ENCODE measurements at places on chromosomes 12 and 14.

GRCh38 chr14:100476012-100476822 lies 111.0 kb downstream of the BEGAIN start:
- peaks cover 3% of the 10 kb centered on the region for H3K4me1 ChIP-seq
- H3K27ac ChIP-seq = no peak overlapping the region
- no peak for DNase-seq
- no peaks in the 10 kb centered on the region for H3K36me3 ChIP-seq

GRCh38 chr12:98275131-98275475 lies 240.3 kb upstream of the TMPO start:
- no peak for DNase-seq
- H3K4me3 ChIP-seq = no peak overlapping the region
- no peak overlapping the region for H3K27ac ChIP-seq
- H3K4me1 ChIP-seq = no peaks in the 10 kb centered on the region

DNA sequence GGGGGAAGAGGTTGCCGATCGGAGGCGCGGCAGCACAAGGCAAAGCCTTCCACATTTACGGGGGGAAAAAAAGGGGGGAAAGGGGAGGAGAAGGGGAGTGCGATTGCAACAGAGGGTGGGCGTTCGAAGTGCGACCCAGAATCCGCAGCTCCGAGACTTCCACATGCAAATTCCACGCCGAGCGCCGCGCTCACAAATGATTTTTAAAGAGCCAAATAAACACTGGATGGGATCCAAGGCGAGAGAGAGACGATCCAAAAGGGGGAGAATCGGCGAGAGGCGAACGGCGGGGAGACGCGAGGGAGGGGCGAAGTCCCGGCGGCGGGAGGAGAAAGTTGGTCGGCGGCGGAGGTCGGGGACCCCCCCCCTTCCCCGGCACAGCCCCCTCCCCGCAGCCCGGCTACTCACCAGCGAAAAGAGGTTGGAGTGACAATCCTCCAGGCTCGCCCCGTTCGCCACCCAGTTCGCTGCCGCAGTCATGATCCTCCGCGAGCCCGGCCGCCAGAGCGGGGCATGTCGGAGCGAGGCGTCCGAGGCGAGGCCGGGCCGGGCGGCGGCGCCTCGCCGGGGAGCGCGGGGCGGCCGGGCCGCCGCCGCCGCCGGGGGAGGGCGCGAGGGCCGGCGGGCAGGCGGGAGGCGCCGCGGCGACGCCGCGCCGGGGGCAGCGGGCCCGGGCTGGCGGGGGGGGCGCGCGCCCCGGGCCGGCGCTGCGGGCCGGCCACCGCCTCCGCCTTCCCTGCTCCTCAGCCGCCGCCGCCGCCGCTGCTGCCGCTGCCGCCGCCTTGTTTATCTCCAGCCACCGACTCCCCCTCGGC lies 634 bp downstream of the MED13L start:
- peaks cover 26% of the 10 kb centered on the region for H3K4me1 ChIP-seq
- H3K4me3 ChIP-seq = peak overlapping the region; percentile 85
- H3K27me3 ChIP-seq = no peaks in the 10 kb centered on the region
- H3K36me3 ChIP-seq = no peaks in the 10 kb centered on the region
- peak overlapping the region; percentile 100 for H3K27ac ChIP-seq
- peak; percentile 12 for DNase-seq

- no peaks in the 10 kb centered on the region for H3K4me1 ChIP-seq
- no peaks in the 10 kb centered on the region for H3K27me3 ChIP-seq
- no peak overlapping the region for H3K4me3 ChIP-seq
Observed at GRCh38 chr12:58463051-58463450, 457.3 kb downstream of the LRIG3 start.

DNA sequence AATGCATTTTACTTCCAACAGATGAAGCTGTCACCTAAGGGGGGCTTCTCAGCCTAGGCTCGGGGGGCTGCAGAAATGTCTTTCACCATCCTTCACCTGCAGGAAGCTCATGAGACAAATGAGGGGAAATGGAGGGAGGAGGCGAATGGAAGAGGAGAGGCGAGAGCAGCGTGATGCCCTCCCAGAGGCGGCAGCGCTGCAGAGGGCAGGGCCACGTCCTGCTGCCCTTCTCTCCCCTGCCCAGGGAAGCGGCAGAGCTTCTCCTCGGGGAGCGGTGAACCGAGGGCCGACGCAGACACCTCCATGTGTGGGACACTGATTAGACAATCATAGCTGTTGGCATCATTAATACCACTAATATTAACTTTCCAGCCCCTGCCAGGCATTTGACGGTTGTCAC lies 78.3 kb downstream of the SERPINA3 start:
- H3K27me3 ChIP-seq = no peaks in the 10 kb centered on the region
- no peak overlapping the region for H3K27ac ChIP-seq
- H3K36me3 ChIP-seq = no peaks in the 10 kb centered on the region

- H3K4me1 ChIP-seq = peaks cover 39% of the 10 kb centered on the region
- no peaks in the 10 kb centered on the region for H3K27me3 ChIP-seq
- no peaks in the 10 kb centered on the region for H3K36me3 ChIP-seq
- peak overlapping the region; percentile 9 for H3K27ac ChIP-seq
- peak; percentile 28 for DNase-seq
- H3K4me3 ChIP-seq = no peak overlapping the region
Observed at GRCh38 chr12:113208041-113208934, 13.0 kb upstream of the TPCN1 start.

GRCh38 chr12:71685312-71685906 lies 473 bp upstream of the TMEM19 start:
- peak overlapping the region; percentile 51 for H3K4me3 ChIP-seq
- H3K27ac ChIP-seq = peak overlapping the region; percentile 89
- H3K36me3 ChIP-seq = no peaks in the 10 kb centered on the region
- no peaks in the 10 kb centered on the region for H3K27me3 ChIP-seq
- no peak for DNase-seq
- H3K4me1 ChIP-seq = peaks cover 51% of the 10 kb centered on the region

- H3K4me3 ChIP-seq = no peak overlapping the region
- peak overlapping the region; percentile 45 for H3K27ac ChIP-seq
- no peaks in the 10 kb centered on the region for H3K27me3 ChIP-seq
- peaks cover 5% of the 10 kb centered on the region for H3K36me3 ChIP-seq
- DNase-seq = no peak
Observed at GRCh38 chr12:12837025-12837812, 24.1 kb downstream of the DDX47 start.

DNA sequence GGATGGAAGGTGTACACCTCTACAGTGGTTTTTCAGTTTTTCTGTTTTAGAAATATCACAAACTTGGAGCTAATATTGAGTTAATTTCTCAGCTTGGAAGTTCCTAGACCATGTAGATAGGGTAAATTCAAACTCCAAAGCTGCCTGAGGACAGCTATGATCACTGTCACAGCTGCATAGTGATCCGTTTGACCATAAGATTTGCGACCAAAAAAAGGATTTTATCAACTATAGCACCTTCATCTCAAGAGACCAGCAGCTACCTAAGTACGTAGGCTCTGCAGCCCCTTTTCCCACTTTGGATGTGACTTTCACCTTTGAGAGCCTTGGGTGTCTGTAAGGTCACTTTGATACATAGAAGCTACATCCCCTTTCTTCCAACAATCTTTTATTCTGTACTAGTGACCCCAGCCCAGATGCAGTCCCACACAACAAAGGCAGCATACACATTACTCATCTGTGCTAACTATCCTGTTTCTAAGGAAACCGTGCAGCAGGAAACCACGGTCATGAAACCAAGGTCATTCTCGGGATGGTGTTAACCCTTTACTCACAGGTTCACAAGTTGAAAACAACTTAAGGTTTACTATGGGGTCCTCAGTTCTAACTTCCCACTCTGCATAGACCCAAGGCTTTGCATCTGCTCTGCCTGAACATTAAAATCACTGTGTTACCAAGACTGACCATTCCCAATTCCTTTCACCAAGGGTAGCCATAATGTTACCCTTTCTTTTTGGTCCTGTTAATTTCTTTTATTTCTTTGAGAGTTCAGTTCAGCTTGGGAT lies 75.4 kb downstream of the IFT81 start:
- DNase-seq = no peak
- H3K27me3 ChIP-seq = no peaks in the 10 kb centered on the region
- no peaks in the 10 kb centered on the region for H3K4me1 ChIP-seq
- H3K27ac ChIP-seq = no peak overlapping the region
- no peak overlapping the region for H3K4me3 ChIP-seq
